ENCODE measurements at places on chromosomes 2 and 18.

- DNase-seq: peak; percentile 56
Observed at GRCh38 chr2:102251042-102251848, 60.1 kb upstream of the IL1RL1 start.

- peak; percentile 13 for DNase-seq
Observed at GRCh38 chr2:122136056-122136455, 380.6 kb downstream of the TSN start.

DNA sequence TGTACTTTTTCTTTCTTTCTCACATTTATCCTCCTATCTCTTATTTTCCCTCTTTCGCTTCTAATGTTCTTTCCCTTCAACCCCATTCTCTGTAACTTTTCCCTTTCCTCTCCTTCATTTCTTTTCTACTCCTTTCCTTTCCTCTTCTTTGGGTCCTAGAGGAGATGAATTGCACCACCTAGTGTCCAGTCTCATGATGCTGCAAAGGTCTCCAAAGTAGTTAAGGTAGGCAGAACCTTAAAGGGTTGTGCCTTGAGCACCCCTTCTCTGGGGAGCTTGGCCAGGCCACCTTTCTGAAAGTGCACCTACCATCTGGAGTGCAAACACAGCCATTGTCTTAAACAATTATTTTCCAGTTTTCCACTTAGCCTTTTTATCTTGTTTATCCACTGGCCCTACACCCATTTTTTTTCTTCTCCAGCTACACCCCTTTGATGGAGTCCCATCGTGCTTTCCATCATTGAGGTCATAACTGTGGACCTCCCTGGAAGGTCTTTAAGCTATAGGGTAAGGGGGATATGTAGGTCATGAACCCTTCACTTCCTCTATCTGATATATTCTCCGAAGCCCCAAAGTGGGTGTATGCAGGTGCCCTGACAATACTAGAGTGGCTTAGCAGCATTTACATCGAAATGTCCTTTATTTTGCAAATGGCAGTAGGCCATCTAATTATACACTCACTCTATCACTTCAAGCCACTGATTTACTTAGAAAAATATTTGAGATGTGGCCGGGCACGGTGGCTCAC is 155.9 kb downstream of the ESCO1 start:
- DNase-seq: peak; percentile 50

DNA sequence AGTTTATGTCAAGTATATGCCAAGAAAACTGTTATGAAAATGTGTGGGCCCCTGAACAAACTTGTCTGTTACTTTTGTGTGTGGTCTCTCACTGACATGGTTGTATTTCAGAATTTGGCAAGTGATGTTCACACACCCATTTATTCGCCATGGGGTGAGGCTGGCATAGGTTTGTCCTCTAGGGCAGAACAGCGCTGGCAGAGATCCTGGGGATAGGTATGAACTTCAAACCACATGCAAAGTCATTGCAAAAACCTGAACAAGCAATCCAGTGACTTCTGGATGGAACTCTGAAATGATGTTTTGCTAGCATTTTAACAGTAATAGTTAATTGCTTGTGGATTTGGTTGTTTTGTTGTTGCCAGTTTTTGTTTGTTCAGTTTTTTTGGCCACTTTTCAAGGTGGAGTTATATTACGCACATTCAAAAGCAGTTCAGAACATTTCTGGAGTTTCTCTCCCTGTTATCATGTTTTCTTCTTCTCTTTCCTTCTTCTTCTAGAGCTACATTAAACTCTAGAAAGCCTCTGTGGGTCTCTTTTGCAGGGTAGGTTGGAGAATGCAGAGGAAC is 78.5 kb downstream of the MDH1 start:
- no peak for DNase-seq

DNA sequence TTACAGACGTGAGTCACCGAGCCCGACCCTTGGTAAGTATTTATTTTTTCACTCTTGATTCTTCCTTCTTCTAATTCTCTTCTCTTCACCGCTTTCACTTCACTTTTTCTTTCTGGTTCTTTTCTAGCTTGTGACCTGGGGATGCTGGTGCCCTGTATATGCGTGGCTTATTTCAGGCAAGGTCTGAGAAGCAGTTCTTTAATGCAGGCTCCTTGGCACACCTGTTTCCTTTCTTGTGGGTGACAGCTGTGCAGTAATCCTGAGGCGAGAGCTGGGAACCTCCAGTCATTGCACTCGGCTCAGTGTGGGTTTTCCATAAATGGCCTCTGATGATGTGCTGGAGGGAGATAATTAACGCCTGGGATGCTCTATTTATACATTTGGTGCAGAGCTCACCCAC is 193.8 kb downstream of the TSN start:
- no peak for DNase-seq

- no peak for DNase-seq
Observed at GRCh38 chr2:88602022-88602421, 25.2 kb downstream of the EIF2AK3 start.

- DNase-seq: no peak
Observed at GRCh38 chr2:14737201-14737600, 104.7 kb downstream of the LRATD1 start.

GRCh38 chr2:228535396-228535795 is 353.9 kb upstream of the SPHKAP start:
- DNase-seq: peak; percentile 32

DNA sequence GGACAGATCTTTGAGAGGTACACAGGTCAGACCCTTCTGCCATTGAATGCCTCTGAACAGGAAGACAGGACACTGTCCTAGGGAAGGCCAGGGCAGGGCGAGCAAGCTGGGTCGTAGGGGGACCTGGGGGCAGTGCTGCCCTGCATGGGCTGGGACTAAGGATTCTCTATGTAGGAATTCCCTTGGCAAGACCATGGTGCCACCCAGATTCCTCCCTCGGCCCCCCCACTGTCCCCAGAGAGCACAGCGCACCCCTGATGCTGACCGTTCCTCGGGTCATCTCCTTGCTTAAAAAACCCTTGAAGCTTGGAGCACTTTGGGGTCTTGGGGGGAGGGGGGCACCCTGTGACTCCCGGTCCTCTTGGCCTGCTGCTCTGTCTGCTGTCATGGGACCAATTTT is 195.1 kb downstream of the SEPTIN10 start:
- no peak for DNase-seq

- DNase-seq: no peak
Observed at GRCh38 chr2:83261591-83262136, 1197.4 kb downstream of the SUCLG1 start.

DNA sequence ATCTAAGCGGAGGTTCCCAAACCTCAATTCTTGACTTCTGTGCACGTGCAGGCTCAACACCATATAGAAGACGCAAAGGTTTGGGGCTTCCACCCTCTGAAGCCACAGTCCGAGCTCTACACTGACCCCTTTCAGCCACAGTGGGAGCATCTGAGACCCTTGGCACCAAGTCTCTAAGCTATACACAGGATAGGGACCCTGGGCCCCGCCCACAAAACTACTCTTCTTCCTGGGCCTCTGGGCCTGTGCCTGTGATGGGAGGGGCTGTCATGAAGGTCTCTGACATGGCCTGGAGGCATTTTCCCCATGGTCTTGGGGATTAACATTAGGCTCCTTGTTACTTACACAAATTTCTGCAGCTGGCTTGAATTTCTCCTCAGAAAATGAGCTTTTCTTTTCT is 1374.1 kb upstream of the NXPH2 start:
- no peak for DNase-seq

- DNase-seq: peak; percentile 96
Observed at GRCh38 chr18:3305354-3305762, 43.4 kb downstream of the MYL12B start.

DNA sequence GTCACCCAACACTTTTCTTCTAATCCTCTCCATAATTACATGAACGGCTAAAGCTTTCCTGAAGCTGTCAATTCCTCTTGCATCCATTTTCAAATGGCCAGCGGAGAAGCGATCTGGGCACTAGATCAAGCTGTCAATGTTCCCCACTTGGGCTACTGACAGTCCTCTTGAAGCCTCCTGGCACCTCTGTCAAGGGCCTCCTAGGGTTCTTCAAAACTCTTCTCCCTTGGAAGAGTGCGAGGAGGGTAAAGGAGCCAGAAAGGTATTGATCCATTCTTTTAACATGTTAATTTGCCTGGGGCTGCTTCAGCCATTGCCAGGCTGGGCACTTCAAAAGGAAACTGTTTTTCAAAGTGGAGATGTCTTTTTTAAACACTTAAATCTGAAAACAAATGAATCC is 19.8 kb downstream of the EPHA4 start:
- DNase-seq: no peak

DNA sequence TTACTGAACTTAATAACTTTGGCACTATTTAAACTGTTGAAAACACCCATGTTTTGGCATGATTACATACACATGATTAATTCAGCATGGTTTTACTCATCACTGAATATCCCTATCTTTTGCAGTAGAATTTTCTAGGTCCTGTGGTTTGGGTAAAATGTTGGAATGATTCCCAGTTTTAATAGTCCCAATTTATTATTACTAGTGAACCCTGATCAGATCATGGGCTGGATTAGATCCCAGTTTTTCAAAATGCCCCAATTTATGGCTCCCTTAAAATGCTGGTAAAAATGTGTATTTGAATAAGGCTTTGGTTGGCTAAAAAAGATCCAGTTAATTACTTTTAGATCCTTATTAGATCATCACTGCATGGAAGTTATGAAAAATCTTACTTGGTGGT is 273.6 kb upstream of the NRP2 start:
- DNase-seq: peak; percentile 79

GRCh38 chr2:45860136-45861121 is 209.0 kb downstream of the PRKCE start:
- DNase-seq: peak; percentile 36

DNA sequence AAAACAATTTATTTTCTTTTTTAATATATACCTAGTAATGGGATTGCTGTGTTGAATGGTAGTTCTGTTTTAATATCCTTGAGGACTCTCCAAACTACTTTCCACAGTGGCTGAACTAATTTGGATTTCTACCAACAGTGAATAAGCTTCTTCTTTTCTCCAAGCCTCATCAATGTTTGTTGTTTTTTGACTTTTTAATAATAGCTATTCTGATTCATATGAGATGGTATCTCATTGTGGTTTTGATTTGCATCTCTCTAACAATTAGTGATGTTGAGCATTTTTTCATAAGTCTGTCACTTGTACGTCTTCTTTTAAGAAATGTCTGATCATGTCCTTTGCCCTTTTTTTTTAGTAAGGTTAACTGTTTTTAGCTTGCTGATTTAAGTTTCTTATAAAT is 863.3 kb downstream of the CNTNAP5 start:
- no peak for DNase-seq

DNA sequence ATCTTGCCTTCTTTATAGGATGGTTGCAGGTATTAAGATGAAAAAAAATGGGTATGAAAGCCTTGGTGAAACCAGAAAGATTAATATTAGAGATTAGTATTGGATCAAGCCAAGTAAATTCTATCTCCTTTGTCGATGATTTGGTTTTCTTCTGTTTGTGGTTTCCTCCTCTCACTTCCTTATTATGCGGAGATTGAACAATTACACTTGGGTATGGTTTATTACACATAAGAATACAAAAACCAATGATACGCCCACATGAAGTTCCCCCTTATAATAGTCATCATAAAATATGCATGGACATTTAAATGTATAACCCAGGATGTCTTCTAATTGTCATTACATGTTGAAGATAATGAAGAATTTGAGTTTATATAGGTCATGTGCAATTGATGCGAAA is 4.9 kb downstream of the LTBP1 start:
- no peak for DNase-seq
